ENCODE measurements at places on chromosomes 4 and X.

- no peak for DNase-seq
Observed at GRCh38 chr4:8617486-8618040, 25.0 kb downstream of the CPZ start.

DNA sequence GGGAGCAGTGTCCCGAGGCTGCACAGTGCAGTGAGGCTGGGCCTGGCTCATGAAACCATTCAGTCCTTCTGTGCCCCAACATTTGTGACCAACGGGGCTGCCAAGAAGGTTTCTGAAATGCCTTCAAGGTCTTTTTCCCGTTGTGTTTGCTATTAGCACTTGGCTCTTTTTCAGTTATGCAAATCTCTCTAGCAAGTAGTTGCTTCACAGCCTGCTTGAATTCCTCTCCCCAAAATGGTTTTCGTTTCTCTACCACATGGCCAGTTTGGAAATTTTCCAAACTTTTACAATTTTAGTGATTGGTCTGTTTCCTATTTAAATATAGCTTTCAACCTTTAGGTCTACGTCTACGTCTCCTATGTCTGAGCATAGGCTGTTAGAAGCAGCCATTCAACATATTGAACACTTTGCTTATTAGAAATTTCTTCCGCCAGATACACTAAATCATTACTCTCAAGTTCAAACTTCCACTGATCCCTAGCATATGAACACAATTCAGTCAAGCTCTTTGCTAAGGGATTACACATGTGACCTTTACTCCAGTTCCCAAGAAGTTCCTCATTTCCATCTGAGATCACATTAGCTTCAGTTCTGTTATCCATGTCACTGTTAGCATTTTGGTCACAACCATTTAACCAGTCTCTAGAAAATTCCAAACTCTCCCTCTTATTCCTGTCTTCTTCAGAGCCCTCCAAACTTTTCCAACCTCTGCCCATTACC is 901.8 kb downstream of the GLUD2 start:
- DNase-seq = no peak

DNA sequence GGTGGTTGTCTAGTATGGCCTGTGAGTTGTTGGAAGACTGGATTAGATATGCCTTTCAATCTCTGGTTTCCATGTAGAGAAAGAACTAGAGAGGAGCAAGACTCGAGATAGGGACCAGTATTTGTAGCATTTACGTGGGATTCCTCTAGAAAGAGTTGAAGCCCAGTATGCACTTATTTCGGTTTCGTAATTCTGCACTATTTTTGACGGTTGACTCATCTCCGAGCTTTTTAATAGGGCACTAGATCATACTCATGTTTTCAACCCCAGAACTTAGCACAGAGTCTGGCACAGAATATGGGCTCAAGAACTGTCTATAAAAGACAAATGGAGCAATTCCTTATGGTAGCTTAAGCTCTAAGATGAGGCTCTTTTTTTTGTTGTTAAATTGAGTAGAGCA is 15.7 kb downstream of the HELT start:
- DNase-seq = no peak

DNA sequence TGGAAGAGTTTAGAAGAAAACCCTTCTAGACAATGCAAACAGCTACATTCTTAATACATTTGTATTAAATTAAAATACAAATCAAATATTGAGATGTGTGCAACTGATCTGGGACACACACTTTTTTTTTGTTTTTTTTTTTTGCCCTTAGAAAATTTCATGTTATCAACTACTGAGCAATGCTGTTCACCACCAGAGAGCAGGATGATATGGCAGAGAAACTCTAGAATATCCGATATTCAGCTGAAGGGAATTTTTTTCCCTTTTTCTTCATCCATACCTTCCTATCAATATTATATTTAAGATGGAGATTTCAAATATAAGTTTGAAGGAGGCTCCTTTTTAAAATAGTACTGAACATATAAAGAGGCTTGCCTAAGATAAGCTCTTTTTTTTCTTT is 1.0 kb downstream of the NDST3 start:
- no peak for DNase-seq

GRCh38 chr4:113784497-113785250 is 23.1 kb upstream of the CAMK2D start:
- no peak for DNase-seq

- DNase-seq = no peak
Observed at GRCh38 chrX:9569876-9570301, 105.0 kb downstream of the TBL1X start.

DNA sequence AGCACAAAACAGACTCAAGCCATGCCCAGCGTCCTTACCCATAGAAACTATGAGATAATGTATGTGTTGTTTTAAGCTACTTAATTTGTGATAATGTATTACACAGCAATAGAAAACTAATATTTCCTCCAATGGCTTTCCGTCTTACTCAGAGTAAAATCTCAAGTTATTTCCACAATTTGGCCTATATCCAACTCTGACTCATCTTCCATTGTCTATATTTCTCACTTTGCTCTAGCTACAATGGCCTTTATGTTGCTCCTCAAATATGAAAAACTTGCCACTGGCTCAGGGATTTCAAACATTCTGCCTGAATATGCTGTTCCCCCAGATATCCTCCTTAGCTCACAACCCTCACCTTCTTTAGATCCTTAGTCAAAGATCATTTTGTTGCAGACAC is 31.6 kb downstream of the IQCM start:
- DNase-seq = no peak

DNA sequence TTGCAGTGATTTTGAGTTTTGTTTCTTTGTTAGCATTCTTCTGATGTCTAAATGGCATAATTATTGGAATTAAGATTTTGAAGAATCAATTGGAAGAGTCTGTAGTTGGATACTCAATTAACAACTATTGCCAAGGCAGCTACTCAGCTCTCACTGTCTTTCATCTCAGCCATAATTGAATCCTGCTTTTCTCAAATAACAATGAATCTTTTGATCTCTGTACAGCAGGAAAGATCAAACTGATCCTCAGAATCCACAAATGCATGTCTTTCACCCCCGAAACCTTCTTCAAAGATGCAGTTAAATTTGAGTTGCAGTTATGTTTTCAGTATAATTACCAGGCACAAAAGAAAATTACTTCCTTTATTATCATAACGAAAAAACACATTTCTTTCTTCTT is 86.2 kb downstream of the MAD2L1 start:
- DNase-seq = no peak

- no peak for DNase-seq
Observed at GRCh38 chr4:174749091-174749490, 80.0 kb downstream of the GLRA3 start.

DNA sequence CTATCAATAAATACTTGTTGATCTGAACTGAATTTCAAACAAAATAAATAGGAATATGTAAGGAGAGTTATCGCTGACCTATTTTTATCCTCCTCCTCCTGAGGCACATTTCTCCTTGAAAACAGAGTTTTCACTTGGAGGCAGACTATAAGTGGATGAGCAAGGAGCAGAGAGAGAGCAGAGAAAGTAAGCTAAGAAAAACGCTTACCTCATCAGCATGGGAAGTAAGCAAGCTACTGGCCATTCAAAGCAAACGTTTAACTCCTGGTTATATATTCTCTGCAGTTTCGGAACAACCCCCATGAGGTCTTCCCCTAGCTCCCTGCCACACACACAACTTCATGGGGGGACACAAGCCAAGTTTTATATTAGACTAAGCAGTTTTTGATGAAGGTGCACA is 13.2 kb downstream of the ZDHHC9 start:
- no peak for DNase-seq

DNA sequence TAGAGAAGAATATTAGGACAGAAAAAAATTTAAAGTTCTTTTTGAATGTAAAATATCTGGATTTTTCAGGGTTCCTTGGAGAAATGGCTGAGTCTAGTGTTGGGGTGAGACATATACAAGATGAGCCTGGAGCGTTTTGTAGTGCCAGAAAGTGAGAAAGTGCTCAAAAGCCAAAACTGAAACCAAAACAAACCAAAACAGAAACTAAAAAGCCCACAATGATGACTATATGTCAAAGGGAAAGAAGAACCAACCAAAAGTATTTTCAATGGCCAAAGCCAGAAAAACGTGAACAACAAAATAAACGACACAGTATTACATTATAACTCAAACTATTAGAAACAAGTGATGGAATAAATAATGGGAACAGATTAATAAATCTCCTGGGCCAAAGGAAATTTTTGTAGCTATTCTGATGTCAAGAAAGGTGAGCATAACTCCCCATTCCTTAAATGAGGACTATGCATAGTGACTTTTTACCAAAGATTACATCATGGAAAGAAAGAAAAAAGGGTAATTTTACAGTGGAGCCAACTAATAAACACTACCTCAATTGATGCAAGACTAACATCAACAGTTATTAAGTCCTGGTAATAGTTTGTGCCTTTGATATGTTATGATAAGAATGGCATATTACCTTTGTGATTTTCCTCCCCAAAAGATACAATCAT is 1137.6 kb downstream of the C4orf33 start:
- DNase-seq = no peak

- no peak for DNase-seq
Observed at GRCh38 chr4:52606040-52606439, 53.1 kb downstream of the USP46 start.
